ENCODE measurements at places on chromosomes 4 and X.

DNA sequence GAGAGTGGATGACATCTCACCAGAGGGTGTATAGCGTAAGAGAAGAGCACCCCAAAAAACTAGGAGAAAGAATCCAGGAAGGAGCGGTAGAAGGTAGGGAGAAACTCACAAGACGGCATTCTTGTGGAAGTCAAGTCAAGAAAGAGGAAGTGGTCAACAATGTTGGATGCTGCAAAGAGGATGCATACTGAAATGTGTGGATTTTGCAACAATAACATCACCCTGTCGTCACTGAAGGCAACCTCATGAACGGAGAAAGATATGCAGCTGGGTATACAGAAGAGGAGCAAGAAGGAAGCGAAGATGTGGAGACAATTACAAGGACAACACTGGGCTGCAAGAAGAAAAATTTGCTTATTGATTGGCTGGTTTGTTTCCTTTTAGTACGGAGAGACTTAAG, 11.4 kb upstream of the TAPT1 start:
- no peak for DNase-seq

- no peak for DNase-seq
These were observed 12.3 kb upstream of the SCRG1 start for GRCh38 chr4:173411106-173411693.

- DNase-seq, result no peak
These were observed 61.4 kb downstream of the WFS1 start for GRCh38 chr4:6331018-6331417.

DNA sequence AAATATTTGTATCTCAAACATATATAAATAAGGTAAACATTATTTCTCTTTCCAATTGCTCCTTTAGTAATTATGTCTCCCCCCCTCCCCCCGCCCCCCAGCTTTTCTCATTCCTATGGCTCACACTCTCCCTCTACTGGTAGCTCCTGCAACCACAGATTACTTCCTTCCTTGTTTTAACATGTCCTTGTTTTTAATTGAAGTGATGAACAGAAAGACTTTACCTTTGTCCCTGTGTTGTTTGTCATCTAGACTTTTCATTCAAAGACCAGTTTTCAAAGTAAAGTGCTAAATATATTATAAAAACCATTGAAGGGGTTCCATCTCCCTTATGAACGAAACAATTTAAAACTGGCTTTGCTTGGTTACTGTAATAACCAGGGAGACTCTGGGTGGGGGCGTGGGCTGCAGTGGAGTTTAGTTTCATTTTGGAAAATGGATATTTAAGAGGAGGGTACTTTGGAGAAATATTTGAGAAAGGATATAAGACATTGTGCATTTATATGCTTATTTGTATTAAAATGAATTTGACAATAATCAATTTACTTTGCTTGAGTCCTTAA, 352.9 kb downstream of the RAPGEF2 start:
- DNase-seq, result no peak

DNA sequence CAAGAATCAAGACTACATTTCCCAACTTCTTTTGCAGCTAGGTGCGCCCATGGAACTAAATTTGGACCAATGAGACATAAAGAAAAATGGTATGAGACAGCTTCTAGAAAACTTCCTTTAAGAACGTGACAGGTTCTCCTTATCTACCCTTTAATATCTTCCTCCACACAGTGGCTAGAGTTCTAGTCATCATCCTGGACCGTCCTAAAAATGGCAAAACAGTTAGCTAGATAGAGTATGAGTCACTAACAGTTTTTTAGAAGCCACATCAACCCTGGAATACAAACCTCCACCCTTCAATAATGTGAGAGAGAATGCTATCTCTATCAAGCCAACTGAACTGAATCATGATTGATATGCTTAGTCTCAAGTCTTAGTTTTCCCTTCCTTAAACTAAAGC, 267.9 kb upstream of the SLC7A11 start:
- no peak for DNase-seq

DNA sequence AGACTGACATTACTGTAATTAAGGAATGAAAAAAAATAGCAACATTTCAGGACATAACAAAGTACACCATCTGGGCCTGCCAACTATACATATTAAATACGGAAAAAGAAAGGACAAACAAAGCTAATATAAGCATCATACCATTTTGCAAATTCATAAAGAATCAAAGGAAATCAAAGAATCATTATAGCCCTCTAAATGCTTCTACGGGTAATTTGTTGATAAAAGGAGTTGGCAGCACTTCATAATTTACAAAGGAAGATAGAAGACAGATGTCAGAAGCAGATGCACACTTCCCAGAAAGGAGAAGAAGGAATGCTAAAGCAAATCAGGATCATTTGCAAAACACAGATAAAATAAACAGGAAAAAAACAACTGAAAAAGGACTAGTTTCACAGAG, 1757.3 kb downstream of the PCDH7 start:
- DNase-seq, result no peak

- no peak for DNase-seq
These were observed 79.2 kb downstream of the PRSS12 start for GRCh38 chr4:118273642-118274041.

- DNase-seq, result no peak
These were observed 6.2 kb upstream of the CXCL13 start for GRCh38 chr4:77599378-77599777.

DNA sequence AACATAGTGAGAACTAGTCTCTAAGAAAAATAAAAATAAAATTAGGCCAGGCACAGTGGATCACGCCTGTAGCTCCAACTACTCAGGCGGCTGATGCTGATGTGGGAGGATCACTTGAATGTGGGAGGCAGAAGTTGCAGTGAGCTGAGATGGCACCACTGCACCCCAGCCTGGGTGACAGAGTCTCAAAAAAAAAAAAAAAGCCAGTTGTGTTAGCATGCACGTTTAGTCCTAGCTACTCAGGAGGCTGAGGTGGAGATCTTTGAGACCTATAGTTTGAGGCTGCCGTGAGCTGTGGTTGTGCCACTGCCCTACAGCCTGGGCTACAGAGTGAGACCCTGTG, 2.5 kb downstream of the DCK start:
- DNase-seq, result no peak

DNA sequence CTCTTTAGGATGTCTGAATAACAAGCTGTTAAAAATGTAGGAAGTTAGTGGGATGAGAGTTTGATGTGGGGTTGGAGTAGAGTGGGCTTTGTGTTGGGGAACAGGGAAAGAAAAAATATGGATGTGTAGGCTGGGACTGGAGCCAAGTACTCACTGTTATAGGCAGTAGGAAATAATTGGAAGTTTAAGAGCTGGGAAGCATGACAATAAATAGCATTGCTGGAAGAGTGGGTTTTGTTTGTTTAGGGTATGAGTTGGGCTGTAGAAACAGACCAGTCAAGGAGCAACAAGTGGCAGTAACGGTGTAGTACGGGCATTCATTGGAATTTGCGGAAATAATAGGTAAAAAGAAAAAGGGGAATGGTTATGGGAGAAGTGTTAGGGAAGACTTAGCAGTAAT, 81.6 kb downstream of the KDM6A start:
- no peak for DNase-seq

- DNase-seq, result no peak
These were observed 17.0 kb upstream of the CHRNA9 start for GRCh38 chr4:40317916-40318658.

- DNase-seq, result no peak
These were observed 30.0 kb upstream of the GALNT7 start for GRCh38 chr4:173138624-173139023.
